ENCODE measurements at places on chromosomes 1 and 21.

GRCh38 chr21:27677546-27677945 lies 710.7 kb upstream of the ADAMTS5 start:
- DNase-seq: no peak

DNA sequence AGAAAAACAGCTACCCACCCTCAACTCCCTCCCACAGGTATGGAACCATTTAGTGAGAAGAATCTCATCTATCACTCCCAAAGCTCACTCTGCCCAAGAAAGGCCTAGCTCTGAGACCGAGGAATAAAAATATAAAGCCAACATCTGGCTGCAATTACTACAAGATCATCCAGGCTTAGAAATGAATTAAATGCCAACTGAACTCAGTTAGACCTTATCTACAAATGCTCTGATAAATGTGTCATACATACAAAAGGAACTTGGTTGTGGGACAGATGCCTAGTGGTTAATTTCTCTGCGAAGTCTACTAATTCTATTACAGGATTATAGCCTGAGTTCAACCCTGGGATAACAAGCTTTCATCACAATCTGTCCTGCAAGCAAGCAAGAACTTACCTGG lies 6.7 kb downstream of the ADIPOR1 start:
- DNase-seq: no peak

DNA sequence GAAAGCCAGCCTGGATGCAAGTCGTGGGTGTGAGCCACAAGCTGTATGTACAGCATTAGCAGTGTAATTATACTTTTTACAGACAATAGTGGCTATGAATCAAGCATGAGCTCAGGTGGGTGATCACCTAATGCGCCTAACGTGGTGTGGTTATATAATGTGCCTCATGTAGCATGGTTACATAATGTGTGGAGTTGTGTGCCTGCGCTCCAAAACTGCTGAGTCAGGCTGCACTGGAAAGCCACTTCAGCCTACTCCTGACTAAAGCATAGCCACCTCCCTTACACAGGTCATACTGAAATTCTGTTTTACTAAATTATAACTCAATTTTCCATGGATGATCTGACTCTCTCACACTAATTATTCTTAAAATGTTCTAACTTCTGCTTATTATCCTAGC lies 69.8 kb downstream of the KCNT2 start:
- no peak for DNase-seq

- no peak for DNase-seq
Observed at GRCh38 chr21:40844935-40845334, 2.0 kb downstream of the DSCAM start.

GRCh38 chr21:38470755-38471154 lies 27.5 kb downstream of the ERG start:
- no peak for DNase-seq

DNA sequence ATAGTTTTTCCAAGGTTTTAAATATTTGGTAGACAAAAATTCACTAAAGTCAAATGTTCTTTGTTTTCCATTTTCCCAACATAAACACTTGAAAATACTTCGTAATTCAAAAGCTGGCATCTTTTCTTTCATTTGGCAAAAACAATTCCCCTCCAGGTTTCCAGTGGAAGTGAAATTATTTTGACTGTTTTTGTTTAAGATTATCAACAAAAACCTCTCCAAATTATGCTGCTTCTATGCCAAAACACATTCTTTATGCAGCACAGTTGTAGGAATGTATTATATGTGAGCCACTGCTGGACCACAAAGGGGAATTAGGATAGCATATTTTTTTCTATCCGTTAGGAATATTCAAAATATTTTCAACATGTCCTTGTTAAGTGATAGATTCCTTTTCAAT lies 44.1 kb downstream of the SLC5A9 start:
- no peak for DNase-seq
